ENCODE measurements at places on chromosomes 11 and 22.
A peak's percentile ranks its signal among the peaks of the same experiment; 100 is the strongest.

DNA sequence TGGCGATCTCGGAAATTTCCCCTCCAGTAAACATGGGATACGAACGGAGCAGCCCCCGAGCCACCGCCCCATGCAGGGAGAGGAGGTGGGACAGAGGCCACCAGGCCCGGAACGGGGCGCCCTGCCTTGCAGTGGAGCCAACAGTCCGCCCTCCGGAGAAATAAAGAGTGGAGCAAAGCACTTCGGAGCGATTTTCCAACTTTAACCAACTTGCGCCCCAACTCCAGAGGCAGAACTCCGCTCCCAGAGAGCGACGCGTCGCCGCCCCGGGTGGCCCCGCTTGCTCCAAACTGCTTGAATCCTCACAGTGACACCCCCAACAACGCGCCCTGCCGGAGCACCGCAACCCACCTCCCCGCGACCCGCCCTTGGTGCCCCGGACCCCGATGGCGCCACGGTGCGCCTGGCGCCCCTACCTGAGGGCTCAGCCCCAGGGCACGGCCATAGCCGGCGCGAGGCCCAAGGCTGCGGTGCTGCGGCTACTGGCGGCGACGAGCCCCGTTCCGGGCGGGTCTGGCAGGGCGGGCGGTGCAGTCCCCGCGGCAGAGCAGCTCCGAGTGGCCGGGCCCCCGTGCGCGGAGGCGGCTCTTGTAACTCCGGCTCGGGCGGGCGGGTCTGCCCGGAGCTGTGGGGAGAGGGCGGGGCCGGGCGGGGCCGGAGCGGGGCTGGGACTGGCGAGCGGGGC, at the start of gene AHNAK:
Gene AHNAK (minus strand): TSS at position 563 of the 685 bp plus-strand sequence. CDS start 10,708 bp downstream, outside the sequence.
- DNase-seq = peak; percentile 84

DNA sequence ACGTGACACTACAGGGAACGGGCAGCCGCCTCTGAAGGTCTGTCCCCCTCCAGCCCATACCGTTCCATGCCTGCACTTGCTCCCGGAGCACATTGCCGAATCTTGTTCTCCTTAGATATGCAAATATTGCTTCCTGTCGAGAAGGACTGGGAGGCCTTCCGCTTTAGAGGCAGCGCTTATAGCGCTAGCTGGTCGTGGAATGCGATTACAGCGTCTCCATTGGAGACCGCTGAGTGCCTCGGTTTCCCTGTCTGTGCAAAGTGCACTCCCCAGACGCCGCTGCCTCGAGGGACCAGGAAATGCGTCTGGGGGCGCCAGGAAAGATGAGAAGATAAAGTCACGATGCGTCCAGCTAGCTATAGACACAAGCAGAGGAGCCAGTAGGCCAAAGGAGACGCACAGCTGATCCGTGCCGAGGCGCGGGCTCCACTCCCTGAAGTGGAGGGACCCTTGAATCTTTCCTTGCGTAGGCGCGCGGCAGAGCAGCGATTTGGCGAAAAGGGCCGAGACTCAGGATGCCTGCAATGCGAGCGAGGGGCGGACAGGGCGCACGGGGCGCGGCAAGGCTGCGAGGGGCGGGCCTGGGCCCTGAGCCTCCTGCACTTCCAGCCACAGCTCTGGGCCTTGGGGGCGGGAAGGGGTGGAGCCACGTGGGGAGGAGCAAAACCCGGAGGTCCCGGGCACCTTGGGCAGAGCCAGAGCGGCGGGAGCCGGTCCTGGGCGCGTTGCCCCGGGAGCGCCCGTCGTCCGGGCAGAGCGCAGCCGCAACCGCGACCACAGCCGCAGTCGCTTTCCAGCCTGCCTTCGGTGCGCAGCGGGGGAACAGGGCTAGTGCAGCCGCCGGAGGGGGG, at the start of gene RASSF10:
Gene RASSF10 (plus strand): TSS at position 692 of the 851 bp plus-strand sequence. CDS start 261 bp downstream, outside the sequence.
- no peak for DNase-seq

DNA sequence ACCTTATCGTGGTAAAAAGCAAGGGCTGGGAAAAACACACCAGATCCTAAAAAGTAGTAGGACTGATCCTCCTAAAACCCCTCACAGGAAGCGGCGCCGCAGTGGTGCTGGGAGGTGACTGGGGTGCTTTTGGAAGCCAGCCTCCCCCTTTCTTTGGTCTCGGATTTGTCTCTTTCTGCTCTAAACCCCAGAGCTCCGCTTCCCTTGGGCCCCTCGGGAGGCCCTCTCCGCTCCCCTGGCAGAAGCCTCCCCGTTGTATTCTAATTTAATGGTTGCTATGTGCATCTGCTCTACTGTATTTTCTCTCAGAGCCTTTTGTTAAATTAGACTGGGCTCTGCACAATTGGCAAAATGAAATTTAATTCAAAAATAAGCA, 587.7 kb downstream of the OPCML start:
- no peak for DNase-seq

GRCh38 chr11:118606157-118606843, 1.1 kb upstream of the PHLDB1 start:
- DNase-seq = no peak

DNA sequence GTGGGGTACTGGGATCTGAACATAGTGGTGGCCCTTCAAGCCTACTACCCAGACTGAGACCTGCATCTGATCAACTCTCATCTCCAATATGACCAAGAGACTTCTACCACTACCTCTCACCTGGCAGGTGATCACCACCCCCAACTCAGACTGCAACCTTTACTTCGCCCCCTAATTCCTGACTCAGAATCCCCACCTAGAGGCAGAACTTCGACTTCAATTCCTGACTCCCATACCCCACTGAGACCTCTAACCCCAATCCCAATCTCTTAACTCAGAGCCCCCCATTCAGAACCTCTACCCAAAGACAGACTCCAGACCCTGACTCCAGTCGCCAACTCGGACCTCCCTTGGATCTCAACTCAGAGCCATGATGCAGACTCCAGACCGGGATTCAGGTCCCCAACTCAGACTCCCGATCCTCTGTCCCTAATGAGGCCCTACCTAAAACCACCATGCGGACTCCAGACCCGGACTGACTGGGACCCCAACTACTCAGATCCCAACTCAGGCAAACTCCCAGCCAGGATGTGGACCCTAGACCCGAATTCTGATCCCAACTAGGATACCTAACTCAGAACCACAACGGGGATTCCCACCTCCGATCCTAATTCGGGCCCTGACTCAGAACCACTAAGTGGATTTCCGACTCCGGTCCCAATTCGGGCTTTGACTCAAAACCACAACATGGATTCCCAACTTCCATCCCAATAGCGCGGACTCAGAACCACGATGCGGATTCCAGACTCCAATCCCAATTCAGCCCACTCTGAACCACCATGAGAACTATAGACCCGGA, 1.2 kb downstream of the KCNQ1OT1 start:
- DNase-seq = no peak

DNA sequence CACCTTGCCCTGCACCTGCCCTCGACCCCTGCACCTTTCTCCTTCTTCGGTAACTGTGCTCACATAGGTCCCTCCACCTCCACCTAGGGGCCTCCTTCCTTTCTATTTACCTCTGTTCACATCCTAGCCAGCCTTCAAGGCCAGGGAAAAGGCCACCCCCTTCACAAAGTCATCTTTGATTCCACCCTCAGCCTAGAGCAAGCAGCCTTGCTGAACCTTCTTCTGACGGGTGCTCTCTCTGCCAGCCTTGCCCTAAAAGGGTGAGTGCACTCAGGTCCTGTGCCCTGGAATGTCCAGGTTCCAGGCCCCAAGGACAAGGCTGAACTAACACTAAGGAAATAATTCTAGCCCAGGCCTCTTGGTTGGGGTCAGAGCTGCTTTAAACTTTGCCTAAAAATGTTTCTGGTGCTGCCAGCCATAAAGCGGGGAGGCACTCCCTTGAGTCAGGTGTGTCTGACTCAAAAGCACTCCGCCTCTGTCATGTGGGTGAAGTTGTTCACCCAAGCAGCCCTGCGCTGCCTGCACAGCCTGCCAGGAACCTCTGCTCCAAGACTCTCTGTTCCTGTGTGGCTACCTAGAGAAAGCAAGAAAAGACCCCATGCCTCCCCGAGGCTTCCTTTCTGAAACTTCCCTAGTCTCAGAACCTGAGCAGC, 9.2 kb upstream of the FAM83F start:
- DNase-seq = no peak

- DNase-seq = no peak
Measured at GRCh38 chr11:43954241-43954640, 11.8 kb downstream of the C11orf96 start.

DNA sequence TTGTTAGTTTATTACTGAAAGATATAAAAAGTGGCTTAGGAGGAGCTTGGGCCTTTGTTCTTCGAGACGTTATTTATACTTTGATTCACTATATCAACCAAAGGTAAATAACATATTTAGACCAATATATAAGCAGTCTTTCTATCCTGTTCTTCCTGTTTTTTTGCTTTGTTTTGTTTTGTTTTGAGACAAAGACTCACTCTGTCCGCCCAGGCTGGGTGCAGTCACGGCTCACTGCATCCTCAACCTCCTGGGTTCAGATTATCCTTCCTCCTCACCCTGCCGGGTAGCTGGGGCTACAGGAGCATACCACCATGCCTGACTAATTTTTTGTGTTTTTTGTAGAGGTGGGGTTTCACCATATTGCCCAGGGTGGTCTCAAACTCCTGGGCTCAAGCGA, 66.8 kb downstream of the ATM start:
- DNase-seq = no peak

GRCh38 chr22:32158712-32159533, at the start of gene C22orf42:
Gene C22orf42, minus strand, starts transcription at chr22:32159303. Its CDS starts 88 bp downstream, at chr22:32159215.
- no peak for DNase-seq

DNA sequence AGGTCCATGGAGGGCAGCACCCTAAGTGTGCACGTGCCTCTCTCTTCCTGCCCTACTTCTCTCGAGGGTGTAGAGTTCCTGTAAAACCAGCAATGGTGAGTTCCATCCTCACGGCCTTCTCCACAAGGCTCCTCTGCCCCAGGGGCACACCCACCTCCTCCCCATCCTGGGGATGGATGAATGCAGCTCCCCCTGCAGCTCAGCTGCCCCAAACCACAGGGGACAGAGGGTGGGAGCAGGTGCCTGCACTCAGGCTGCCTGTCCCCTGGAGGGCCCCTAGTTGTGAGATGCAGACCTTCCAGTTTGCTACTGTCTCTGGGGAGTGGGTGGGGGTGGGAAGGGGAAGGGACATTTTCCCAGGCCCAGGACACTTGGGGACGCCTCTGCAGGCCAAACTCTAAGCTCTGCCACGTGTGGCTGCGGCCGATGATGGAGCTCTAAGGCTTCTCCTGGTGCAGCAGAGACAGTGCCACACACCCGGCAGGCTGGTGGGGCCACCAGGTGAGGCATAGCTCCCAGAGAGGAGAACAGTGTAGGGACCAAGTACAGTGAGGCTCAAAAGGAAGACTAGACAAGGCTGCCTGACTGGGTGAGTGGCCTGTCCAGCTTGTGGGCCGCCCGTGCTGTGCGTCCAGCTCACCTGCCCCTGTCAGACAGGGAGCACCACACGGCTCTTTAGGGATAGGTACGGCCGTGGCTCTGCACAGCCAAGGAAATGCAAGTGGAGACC, 540.9 kb downstream of the TBC1D22A start:
- DNase-seq = no peak

GRCh38 chr11:3188496-3189195, 23.5 kb upstream of the OSBPL5 start:
- no peak for DNase-seq

- peak; percentile 81 for DNase-seq
Measured at GRCh38 chr11:72684236-72684912, 10.2 kb upstream of the PDE2A start.

DNA sequence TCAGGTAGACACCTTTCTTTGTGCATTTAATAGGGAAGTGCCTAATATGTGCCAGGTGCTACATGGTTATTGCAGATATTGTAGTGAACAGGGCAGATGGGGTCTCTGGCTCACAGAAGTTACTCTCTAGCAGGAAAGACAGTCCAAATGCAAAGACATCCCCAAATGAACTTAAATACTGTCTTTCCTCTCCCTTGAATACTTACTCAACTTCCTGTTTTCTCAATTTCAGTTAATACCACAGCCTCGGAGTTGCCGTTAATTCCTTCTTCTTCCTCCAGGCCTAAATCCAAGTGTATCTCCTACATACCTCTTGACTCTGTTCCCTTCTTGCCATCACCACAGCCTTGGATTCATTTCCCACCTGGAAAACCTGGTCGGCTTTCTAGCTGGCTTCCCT, 134.3 kb upstream of the SESN3 start:
- DNase-seq = no peak

GRCh38 chr22:40346185-40347118, at the start of gene ADSL:
Gene ADSL, plus strand, starts transcription at chr22:40346500. Its CDS starts 59 bp downstream, at chr22:40346559.
- peak; percentile 96 for DNase-seq

DNA sequence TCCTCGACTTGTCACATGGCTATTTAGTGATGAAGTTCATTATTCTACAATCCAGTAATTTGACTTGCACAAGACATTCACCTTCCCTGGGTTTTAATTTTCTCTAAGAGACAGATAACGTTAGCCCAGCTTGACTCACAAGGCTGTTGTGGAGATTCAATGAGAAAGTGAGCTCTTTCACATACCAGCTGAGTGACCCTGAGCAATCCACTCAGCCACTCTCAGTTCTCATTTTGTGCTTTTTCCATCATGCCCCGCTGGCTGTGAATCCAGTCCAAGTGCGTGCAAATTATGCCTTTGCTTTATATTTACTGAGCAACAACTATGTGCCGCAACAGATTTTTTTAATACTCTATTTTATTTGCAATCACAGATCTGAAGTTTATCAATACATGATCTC, 176.5 kb downstream of the LARGE1 start:
- no peak for DNase-seq
